ENCODE measurements at places on chromosomes 6 and 20.

DNA sequence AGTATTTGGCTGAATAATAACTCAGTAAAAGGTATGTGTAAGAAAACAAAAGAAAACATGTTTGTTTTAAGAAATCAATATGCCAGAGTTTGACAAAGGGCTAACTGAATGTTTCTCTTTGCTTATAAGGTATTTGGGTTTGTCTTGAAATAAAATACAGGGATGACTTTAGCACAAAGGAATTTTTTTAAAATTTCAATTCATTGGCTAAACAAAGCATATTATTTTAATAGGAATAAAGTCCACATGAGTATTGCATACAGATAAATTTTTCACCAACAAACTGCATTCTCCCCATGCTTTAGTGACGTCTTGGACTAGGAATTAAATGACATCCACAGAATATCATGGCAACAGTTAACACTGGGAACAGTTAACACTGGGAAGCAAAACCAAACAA lies 480.0 kb upstream of the JAG1 start:
- DNase-seq: no peak

- no peak for DNase-seq
These were observed 131.4 kb downstream of the BTBD3 start for GRCh38 chr20:12049125-12049524.

DNA sequence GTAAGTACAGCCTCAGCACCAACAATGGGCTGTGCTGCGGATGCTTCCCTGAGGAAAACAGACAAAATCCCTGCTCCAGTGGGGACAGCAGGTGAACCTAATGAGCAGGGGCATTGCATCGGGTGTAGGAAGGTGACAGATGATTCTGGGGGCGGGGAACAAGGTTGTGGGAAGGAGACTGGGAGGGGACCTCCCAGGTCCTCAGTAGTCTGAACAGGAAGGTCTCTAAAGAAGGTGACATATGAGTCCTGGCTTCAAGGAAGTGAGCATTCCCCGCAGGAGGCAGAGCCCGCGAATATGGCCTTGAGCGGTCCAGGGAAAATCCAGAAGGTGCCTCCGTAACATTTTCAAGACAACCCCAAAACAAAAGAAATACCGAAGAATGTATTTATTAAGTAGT lies 19.4 kb downstream of the ULBP1 start:
- no peak for DNase-seq

- DNase-seq: no peak
These were observed 254.5 kb downstream of the TMEM242 start for GRCh38 chr6:157068691-157069324.

DNA sequence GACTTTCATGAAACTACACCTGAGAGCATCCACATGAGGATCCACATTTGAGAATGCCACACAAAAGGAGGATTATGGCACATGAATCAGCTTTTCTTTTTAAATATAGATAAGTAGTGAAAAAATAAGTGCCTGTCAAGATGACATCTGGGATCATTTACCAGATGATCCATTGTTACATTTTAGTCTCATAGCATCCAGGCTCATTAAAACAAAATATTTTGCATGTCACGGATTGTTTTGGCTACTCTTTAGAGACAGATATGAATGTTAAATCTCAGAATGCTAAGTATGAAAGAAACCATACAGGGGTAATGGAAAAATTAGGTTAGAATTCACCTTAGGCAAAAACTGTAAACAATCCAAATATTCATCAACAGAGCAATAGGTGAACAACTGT lies 66.7 kb downstream of the MYO6 start:
- no peak for DNase-seq

- peak; percentile 90 for DNase-seq
These were observed at the start of gene HLA-DPA1 for GRCh38 chr6:33073431-33073871. Gene HLA-DPA1, minus strand, starts transcription at chr6:33073649.

- no peak for DNase-seq
These were observed 541.7 kb upstream of the FLRT3 start for GRCh38 chr20:14879020-14879697.

GRCh38 chr6:129475477-129476247 lies 234.3 kb downstream of the ARHGAP18 start:
- DNase-seq: no peak

DNA sequence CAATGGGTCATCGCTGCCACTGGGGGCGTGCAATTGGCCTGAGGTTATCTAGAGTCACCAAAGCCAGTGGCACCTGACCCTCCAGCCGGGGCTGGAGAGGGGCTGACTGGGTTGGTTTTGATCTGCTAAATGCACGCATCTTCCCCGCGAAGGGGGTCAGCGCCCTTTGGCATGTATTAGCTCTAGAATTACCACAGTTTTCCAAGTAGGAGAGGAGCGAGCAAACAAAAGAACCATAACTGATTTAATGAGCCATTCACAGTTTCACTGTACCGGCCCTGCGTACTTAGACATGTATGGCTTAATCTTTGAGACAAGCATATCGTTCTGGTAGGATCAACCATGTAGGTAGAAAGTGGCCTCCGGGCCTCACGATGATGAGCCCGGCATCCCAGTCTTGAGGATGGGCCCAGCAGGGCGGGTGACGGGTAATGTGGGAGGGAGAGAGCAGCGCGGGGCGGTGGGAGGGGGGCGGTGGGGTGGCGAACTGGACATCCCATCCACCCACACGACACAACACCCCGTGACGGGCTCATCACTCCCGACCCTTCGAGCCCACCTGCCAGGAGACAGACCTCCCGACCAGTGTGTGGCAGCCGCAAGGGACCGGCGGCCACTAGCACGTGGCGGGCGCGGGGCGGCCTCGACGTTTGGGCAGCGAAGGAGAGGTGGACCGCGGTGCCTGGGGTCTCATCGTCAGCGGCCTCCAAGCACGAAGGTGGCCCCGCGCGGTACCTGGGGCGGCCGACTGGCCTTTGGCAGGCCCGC lies 1957.5 kb upstream of the DEFB115 start:
- DNase-seq: peak; percentile 91

DNA sequence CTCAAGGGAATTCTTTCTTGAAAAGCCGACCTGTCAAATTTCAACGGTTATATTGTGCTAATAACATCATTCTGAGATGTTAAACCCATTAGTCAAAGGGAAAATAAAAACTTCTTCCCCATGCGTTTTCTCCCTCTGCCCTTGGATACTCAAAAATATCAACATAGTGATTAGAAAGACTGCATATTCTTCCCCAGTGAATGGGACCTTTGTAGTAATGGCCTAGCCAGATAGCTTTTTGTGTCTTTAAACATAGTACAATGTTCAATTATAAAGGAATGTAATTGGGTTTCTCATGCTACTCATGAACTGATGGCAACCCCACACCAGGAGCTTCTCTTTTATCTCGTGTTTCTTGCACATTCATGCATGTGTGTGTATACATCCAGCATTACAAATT lies 69.4 kb downstream of the PHACTR1 start:
- DNase-seq: no peak

DNA sequence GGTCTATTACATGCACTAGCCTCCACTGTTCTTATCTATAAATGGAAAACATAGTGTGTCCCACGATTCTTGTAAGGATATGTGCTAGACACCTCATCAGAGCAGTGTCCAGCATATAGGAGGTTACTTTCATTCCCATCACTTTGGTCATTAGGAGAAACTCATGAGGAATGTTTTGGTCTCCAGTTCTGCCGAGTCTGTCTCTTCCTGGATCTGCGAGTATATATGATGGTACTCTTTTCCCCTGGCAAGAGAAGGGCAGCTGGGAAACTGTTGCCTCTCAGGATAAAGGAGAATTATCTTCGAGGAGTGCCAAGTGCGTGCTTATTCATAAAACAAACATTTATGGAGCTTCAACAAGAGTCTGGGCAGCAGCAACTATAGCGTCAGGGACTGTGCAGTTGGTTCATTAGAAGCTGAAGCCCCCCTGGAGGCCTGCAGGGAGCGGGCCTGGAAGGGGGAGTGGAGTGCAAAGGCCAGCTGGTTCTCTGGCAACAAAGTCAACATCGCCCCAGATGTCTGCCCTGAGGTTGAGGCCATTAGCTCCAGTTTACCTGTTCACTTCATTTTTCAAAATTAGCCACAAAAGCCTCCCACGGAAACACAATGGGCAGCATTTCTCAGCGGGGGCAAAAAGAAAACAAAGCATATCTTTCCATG lies 811.9 kb downstream of the MAFB start:
- DNase-seq: no peak

DNA sequence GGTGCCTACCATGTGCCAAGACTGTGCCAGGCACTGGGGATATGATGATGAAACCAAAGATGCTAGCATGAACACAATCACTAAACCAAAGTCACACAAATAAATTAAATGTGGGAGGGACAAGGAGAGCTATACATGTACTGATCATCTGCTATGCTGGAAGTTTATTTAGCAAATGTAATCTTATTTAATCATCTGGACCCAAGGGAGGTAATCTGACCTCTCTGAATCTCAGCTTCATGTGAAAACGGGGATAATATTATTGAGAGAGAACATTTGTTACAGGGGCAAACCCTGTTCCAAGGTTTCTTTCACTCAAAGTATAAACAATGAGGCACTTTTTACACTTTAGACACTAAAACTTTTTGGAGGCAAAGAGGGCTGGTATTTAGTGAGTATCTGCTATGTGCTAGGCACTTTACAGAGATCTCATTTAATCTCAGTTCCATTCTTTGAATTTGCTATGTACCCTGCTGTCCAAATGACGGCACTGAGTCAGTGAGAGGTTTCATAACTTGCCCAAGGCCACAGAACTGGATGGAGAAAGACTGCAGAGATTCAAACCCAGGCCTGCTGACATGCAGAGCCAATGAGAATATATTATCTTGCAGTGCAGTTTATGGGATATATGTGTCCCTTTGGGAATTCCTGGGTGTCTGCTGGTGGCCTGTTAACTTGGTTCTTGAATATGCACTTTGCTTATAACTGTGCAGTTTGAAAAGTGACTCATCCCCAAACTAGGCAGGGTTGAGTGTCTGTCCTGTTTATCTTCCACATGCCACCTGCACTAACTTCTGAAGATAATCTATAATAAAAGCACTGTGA lies 3.3 kb upstream of the ASXL1 start:
- no peak for DNase-seq

GRCh38 chr6:3409699-3410384 lies 47.0 kb downstream of the SLC22A23 start:
- DNase-seq: no peak

DNA sequence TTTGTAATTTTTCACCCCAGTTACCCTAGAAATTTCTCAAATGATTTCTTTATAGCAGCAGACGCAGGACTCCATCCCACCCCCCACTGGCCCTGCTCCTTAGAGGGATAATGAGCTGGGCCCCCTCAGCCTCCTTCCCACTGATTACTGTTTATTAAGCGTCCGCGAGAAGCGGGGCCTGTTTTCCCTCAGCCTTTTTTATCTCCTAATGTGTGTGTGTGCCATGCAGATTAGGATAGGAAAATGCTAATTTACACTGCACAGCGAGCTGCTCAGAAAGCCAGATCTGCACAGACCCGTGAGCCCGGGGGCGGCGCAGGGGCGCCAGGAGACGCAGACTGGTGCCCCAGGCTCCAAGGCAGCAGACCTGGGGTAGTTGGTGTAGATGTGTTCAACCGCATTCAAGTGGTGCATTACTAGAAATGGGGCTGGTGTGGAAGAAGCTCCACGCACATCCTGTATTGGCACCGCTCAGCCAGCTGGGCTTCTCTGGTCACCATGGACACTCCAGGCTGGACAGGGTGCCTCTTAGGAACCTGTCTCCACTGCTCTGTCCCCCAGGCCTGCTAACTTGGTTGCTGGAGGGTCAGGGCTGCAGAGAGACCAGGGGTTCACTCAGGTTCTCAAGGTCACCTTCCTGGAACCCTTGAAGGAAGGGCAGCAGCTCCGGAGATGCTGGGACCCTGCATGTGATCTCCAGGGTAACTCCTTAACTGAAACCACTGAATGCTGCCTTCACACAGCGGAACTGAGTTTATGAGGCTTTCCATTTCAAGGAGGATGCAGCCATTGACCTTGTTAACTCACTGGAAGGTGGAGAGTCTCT lies 256.3 kb downstream of the ERMARD start:
- DNase-seq: no peak

DNA sequence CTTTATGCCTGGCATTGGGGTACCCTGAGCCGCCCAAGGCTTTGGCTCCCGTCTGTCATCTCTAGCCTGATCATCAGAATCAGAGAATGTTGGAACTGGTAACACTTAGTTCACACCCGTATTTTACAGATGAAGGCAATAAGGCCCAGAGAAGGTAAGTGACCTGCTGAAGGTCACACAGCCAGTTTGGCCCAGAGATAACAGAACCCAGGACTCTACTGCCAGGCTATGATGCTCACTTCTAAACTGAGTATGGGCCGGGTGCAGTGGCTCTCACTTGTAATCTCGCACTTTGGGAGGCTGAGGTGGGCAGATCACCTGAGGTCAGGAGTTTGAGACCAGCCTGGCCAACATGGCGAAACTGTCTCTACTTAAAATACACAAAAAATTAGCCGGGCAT lies 1.8 kb upstream of the TGM6 start:
- DNase-seq: no peak

DNA sequence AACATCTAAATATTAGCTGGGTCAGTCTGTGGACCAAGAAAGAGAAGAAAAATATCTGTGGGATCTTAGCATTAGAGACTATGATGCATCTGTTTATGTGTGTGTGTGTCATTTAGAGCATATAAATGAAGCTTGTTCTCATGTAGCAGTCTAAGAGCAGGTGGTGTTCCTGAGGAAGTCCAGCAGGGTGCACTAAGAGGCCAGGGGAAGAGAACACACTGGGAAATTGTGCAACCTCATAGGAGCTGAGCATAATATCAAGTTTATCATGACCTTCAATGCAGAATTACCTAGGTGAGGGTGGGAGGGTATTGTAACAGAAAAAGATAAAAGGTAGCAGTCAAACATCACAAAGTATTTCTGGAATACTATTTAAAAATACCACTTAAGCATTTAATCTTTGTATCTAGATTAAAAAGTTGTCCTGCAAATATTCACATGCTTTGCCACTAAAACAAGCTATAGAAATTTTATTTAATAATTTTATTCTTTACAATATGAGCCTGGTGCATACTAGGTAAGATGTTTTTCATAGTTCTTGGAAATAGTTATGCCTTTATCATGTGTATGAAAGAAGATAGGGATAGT lies 80.5 kb downstream of the SMPDL3A start:
- no peak for DNase-seq

DNA sequence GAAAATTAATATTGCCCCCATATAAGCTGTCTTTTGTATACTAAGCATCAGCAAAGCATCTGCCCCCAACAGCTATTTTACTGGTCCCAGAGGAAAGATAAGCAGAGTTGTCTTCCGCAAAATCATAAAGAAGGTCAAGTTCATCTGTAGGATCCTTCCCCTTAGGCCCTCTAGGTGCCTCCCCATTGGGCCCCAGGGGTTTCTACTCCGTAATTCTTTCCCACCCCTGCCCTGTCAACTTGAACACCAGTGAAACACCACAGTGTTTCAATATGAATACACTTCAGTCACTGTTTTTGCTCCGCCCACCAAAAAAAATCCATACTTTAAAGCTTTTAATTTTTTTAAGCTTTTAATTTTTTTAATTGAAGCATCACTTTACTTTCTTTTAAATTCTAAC lies 159.2 kb downstream of the ATXN1 start:
- peak; percentile 42 for DNase-seq

GRCh38 chr6:72976484-72976883 lies 248.8 kb downstream of the KHDC1L start:
- DNase-seq: no peak

DNA sequence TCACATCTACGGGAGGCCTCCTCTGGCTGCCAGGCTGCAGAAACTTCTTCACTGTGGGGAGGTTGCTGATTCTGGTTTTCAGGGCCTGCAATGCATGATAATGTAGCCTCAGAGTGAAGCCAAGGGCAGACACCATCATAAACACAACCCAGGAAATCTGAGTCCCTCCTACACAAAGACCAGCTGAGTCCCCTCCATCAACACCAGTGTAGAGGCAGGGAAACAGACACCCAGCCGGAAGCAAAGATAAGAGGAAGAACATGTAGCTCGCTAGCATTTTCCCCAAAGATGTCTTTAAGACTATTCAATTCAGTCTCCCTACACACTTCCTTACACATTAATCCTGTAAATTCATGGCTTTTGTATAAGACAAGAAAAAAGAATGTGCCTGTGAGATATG lies 23.6 kb downstream of the GSTA2 start:
- peak; percentile 53 for DNase-seq
